ENCODE measurements at places on chromosomes 12 and 14.
A peak's percentile ranks its signal among the peaks of the same experiment; 100 is the strongest.

GRCh38 chr12:7624478-7624877, 41.2 kb downstream of the APOBEC1 start:
- DNase-seq: no peak

DNA sequence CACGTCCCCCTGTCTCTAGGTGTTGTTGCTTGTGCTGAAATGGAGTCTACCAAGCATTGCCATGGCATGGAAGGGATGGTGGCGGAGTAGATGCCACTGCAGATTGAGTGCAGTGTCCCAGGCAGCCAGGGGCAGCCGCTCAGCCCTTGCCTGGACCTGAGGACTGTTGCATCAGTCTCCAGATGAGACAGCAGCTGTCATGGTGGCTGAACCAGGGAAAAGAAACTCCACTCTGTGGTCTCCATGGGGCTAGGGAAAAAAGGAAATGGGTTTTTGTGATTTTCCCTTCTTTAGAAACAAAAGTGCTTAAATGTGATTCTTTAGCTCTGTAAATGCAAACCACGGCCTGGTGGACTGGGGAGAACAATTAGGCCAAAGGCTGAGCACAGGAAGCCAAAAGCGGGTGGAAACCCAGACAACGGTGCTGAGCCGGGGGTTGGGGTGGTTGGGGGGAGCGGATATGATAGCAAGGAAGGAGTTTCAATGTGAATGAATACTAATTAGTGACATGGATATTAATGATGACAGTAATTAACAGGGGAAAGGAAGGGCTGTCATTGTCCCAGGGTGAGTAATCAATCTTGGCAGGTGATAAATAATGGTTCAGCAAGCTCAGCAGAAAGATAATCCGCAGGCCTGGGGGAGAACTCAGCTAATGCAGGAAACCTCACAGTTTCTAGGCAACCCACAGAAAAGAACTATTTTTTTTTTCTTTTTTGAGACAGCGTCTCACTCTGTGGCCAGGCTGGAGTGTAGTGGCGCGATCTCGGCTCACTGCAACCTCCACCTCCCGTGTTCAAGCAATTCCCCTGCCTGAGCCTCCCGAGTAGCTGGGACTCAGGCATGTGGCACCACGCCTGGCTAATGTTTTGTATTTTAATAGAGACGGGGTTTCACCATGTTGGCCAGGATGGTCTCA, 442.6 kb downstream of the DPF3 start:
- DNase-seq: no peak

- DNase-seq: no peak
Observed at GRCh38 chr12:7907009-7907408, 29.0 kb downstream of the SLC2A3 start.

DNA sequence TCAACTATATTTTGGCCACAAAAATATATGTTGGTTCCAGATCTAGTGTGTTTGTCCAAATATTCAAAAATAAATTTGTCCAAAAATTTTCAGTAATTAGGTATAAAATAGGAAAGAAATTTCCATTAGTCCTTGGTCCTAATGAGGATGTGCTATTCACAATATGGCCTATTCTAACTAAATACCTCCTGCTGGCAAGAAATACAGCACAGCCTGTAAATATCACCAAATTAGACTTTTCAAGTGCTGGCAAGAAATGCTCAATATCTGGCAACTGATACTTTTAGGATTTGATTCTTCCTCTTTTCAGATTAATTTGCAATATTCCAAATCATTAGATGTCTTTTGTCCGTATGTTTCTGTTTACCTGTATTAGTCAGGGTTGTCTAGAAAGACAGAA, 1446.2 kb downstream of the LRFN5 start:
- DNase-seq: no peak

DNA sequence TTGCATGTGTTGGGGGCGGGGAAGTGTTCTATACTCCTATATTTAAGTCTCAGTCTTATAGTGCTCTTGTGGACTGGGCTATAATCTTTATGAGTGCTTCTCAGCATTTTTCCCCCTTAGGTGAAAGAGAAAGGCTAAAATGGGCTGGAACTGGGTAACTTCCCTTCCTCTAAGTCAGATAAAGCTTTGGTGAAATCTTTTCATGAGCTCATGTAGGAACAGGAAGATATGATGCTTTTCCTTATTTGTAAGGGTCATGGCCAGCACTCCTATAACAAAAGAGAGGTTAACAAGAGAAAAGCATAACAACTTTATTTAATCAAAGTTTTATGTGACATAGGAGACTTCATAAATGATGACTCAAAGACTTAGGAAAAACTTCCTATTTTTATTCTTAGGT, 841.5 kb downstream of the SLC16A7 start:
- no peak for DNase-seq

GRCh38 chr14:105163040-105163742, 5.4 kb downstream of the JAG2 start:
- DNase-seq: peak; percentile 24

- no peak for DNase-seq
Observed at GRCh38 chr14:24948261-24948847, 101.6 kb downstream of the STXBP6 start.

GRCh38 chr12:118984161-118984943, 3.0 kb downstream of the SRRM4 start:
- DNase-seq: peak; percentile 69

GRCh38 chr14:31127690-31128089, 79.9 kb downstream of the HECTD1 start:
- DNase-seq: no peak

GRCh38 chr12:59719701-59720100, 123.9 kb downstream of the SLC16A7 start:
- DNase-seq: no peak

GRCh38 chr12:59626382-59626781, 30.6 kb downstream of the SLC16A7 start:
- DNase-seq: no peak

DNA sequence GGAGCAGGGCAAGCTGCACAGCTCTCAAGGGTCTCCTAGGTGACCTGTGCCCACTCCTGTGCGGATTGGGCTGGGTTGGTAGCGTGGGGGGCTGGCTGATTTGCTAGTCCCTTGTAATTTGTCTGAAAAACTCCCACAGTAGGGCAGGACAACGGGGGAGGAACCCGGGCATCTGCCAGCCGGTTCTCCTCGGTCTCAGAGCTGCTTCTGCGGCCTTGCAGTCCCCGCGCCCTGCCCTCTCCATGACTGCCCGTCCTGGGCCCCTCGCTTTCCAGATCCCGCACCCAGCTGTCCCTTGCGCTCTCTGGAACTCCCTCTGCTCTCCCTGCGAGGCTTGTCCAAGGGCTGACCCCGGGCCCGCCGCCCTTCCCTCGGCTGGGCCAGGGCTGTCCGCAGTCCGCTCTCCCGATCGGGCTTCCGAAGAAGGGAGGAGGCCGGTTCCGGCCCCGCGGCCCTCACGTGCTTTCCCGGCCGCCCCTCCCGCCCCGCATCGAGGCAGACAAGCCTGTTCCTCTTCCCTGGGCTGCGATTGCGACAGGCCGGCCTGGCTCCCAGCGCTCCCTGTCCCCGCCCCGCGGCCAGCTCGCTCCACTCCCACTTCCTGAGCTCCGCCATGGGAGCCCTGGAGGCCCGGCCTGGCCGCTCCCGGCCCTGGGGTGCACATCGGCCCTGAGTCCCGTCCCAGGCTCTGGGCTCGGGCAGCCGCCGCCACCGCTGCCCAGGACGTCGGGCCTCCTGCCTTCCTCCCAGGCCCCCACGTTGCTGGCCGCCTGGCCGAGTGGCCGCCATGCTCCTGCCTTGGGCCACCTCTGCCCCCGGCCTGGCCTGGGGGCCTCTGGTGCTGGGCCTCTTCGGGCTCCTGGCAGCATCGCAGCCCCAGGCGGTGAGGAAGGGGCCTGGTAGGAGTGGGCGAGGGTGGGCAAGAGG, at the start of gene LTBR:
Gene LTBR (plus strand): TSS at position 591 of the 927 bp plus-strand sequence. CDS start 197 bp downstream, at position 788.
- DNase-seq: no peak

DNA sequence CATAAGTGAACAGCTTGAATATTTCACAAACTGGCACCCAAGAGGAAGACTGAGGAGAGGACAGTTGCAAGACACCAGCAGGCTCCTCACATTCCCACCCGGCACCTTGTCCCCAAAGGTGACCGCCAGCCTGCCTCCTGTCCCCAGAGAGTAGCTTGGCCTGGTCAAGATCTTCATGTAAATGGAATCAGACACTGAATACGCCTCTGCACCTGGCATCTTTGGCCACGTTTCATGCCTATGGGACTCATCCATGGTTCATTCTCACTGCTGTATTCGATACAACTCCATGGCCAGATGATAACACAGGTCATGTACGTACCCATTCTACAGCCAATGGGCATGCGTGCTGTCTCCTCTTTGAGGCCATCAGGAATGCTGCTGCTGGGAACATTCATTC, 60.8 kb downstream of the ITPK1 start:
- no peak for DNase-seq

- DNase-seq: no peak
Observed at GRCh38 chr12:116502141-116502725, 56.9 kb upstream of the MAP1LC3B2 start.

DNA sequence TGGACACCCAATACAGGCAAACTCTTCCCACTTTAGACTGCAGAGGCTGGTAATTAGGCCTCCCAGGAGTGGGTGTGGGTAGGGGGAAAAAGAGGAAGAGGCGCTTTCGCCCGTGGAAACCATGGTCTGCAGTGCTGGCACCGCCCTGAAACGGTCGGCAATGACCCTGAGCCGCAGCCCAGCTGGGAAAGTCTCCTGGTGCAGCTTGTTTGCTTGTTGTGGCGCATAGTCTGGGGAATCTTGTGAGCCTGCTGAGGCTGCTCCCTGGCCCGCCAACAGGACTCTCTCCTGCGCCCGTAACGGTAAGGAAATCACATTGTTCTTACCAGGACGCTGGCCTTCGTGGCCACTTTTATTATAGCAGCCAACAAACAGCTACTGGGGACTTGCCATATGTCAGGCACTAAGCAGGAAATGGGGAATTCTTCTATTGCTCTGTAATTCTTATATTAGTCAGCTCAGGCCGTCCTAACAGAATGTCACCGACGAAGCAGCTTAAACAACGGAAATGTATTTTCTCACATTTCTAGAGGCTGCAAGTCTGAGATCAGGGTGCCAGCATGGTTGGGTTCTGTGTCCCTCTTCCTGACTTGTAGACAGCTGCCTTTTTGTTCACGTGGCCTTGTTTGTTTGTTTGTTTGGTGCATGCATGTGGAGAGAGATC, 52.5 kb upstream of the RIN3 start:
- DNase-seq: no peak

GRCh38 chr12:6961278-6961694, 9.2 kb downstream of the PHB2 start:
- DNase-seq: no peak

All from SHP77 (cell line).